Pulmonary artery endothelial cell (primary cell): ENCODE measurements at places on chromosomes 1 and 21. TPM values are rescaled to one million over a fixed set of nuclear protein-coding genes. Genes with fewer than 3 reads are reported as not detected.
A peak's percentile ranks its signal among the peaks of the same experiment; 100 is the strongest.

- DNase-seq = no peak
These were observed 148.5 kb upstream of the CHRM3 start for GRCh38 chr1:239237912-239238311.

DNA sequence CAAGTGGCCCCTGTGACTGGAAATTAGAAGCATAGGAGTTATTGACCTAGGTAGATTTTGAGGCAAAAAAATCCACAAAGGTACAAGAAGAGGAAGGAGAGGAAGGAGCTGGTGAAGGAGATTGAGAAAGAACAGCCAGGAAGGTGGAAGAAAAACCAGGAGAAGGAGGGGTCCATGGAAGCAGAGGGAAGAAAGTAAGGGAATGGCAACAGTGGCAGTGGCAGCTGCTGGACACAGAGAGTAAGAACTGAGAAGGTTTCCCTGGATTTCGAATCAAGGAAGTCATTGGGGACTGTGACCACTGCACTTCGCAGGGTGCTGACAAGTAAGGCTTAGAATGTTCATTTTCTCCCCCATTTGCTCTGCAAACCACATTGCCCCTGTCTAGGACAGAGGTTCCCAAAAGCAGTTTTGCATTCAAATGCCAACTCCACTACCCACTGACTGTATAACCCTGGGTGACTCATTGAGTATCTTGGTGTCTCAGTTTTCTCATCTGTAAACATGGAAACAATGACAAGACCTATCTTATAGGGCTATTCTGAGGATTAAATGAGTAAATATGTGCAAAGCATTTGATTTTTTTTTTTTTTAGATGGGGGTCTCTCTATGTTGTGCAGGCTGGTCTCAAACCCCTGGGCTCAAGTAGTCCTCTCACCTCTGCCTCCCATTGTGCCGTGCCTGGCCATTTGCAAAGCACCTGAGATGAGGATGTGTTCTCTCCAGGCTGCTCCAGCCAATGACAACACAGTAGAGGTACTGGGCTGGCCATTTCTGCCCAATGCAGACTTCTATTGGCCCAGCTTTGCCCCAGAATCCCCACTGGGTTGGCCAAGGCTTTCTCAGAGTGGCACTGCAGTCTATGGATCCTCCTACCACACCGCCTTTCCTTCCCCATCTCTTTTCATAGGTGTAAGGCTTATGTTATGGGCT is 9.3 kb upstream of the CAPN2 start:
- DNase-seq = no peak

DNA sequence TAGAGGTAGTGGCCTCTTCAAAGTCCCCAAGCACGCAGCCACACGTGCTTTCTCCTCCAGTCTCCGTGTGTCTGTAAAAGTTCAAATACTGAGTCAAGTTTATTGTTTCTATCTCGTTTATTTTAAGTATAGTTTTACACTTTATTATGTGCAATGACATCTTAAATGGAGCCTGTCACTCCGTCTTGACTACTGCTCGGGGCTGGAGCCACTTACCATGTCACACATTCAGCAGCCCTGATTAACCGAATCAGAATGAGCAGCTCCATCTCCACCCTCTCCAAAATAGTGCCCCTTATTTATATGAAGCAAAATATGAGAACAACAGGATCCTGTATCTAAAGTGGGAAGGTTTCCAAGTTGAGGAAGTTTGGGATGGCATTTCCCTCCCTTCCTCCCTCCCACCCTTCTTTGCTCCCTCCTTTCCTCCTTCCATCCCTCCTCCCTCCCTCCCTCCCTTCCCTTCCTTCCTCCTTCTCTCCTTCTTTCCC is 201.0 kb downstream of the PBX1 start:
- no peak for DNase-seq

- no peak for DNase-seq
These were observed 2065.7 kb downstream of the MRPL39 start for GRCh38 chr21:23541571-23541970.

DNA sequence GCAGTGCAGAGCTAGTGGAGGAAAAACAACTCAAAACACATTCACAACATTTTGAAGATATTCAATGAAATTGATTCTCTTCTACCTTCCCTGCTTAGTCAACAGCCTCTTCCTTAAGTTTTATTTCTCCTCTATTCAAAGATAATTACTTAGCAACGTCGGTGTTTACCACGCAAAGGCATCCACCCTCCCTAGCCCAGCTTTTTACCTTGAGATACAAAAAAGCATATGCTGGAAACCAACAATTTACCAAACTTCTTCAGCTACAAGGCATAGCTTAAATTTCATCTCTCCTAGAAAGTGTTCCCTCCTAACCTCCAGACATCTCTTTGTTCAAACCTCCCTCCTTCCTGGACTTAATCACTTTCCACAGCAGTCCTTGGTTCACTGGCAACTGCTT is 102.8 kb upstream of the SOD1 start:
- no peak for DNase-seq

GRCh38 chr21:39388811-39389155 is 39.9 kb upstream of the HMGN1 start:
- no peak for DNase-seq

DNA sequence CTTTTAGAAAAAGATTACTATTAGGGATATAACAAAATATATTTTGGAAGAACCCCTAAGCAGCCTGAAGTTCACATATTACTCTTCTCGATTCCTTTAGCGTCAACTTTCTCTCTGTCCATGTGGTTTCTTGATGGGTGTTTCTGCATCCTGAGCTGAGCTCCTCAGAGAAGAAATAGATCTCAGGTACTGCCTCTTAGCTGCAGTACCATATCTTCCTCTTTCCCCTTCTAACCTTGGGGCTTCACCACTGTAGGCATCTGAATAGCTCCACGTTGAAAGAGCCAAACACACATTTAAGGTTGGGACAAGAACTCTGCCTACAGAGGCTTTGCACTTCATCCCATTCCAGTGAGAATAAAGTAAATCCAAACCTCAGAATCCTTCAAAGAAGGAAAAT is 59.2 kb downstream of the SAMSN1 start:
- DNase-seq = no peak

- DNase-seq = no peak
These were observed 65.4 kb upstream of the LYST start for GRCh38 chr1:235932090-235932510.

- peak; percentile 10 for DNase-seq
These were observed 28.4 kb downstream of the TRIM11 start for GRCh38 chr1:228378090-228378872.

DNA sequence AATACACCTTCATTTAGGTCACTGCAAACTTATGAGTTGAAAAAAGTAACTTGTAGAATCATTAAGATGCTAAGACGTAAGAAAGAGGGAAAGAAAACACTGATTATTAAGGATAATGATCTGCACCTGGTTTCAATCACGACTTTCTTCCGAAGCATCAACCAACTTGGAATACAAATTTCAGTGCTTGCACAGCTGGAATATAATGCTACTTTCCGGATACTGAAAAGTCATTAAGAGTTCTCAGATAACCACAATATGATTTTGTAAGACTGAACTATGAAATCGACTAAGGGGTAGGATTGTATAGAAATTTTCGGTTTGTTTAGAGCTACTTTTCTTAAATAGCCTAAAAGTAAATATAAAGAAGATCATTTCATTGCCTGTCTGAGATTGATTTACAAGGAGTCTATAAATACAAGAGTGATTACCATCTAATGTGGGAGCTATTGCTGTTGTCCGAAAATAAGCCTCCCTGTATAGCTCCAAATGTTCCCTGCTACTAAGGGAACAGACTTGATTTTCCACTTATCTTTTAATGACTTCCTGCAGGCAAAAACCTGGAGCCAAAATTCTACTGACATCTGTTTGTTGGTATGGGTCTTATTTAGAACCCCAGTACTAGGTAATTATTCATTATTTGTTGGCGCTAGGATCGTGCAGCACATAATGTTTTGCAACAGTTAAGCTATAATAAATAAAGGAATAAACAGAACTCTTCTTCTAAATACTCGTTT is 673.3 kb downstream of the KCNT2 start:
- DNase-seq = no peak

DNA sequence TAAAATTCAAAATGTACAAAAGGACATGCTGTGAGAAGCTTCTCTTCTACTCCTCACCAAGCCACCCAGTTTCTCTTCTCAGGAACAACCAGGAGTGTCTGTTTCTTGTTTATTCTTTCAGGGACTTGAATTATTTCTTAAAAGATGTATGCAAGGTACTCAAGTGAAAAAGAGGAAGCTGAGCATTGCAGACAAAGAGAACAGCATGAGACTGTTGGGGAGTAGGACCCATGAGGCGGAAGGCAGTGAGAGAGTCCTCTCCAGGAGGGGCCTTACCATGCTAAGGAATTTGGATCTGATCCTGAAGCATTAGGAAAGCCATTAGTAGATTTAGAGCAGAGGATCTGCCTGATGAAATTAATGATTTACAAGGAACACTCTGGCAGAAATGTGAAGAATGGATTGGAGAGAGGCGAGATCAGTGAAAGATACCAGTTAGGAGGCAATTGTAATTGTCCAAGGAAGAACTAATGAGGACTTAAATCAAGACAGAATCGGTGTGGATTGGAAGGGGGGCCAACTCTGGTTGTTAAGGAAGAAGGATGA is 14.7 kb upstream of the SSX2IP start:
- DNase-seq = no peak

- no peak for DNase-seq
These were observed 1.9 kb downstream of the C1orf162 start for GRCh38 chr1:111475701-111476100.

GRCh38 chr1:44020464-44020863 is 10.8 kb downstream of the SLC6A9 start:
- no peak for DNase-seq

- no peak for DNase-seq
These were observed 62.1 kb downstream of the USP24 start for GRCh38 chr1:55153031-55153430.

DNA sequence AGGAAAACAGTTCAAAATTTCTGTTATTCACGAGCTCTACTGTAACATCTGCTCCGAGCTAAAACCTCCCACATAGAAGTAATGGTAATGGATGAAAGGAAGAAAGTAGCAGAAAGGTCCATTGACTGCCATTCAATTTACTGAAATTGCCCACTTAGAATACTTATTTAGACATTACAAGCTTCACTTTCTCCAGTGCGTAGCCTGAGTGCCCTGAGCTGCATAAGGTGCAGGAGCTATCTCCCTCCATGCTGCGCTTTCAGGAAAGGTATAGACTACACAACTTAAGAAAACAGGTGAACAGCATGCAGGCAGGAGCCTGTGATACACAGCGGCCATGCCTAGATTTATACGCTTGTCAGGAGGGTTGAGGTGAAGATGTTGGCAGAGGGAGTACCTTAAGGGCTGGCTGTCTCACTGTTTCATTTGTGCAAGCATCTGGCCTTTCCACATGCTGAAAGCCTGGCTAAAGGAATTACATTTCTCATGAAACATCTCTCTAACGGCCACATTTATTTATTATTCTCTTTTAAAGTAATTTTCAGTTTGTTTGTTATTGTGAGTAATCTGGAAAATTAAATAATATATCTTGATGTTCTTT is 74.7 kb downstream of the RGS18 start:
- no peak for DNase-seq

DNA sequence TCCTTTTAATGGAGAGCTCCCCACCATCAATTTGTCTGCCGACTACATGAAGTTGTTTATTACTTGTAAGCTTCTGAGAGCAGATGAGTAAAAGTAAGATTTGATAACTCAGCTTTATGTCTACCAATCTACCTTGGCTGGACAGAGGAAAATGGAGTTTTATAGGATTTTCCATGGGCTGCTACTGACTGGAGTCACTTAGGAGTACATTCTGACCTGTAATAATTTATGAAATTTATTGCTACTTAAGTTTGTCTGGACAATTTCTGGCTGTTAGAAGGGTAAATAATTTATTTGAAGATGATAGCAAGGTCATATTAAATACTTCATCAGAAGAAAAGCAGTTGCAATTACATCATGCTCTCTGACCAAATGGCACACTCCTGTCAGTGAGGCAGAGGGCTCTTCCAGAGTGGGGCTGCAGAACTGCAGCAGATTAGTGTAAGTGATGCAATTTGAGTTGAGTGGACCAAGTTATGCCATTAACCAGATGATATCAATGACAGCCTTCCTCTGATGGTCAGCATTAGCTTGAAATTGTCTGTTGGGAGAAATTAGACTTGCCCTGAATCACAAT is 736.7 kb upstream of the PTBP2 start:
- no peak for DNase-seq

- DNase-seq = no peak
These were observed 121.6 kb downstream of the NTMT2 start for GRCh38 chr1:170267317-170267716.

- no peak for DNase-seq
These were observed 113.9 kb downstream of the CAPN8 start for GRCh38 chr1:223551610-223552009.

DNA sequence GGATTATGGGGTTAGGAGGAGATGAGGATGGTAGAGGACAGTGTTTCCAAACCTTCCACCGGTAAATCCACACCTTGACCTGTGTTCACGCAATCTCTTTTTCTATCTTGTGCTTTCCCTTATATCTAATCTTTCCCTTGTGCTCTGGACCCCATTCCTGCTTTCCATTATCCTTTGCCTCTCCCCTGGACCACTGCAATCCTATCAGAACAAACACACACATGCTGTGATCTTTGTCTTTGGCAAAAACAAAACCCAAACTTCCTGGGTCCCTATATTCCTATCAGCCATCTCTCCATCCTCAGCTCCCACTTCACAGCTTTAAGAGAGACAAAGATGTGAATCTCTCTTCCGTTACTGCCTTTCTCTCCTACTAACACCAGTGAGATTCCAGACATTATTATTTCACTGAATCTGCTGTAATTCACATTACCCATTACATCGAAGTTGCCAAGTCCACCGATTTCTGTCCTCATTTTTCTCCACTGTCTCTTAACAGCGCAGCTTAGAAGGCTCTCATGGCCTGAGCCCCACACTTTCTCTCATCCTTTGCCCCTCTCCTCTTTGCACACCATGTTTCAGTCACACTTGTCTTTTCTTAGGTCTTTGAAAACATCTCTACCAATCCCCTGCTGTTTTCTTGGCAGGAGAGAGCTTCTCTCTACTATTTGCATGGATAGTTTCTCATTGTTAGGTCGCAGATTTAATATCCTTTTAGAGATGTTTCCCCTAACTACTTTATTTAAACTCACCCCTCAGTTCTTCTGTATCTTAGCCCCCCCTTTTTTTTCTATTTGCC is 230.0 kb upstream of the B3GALT2 start:
- DNase-seq = no peak

COL11A1 gene
- total RNA-seq = not detected in 2 replicates

CHIA gene
- total RNA-seq = not detected in 2 replicates

PRSS38 gene
- total RNA-seq = not detected in 2 replicates

CDC73 gene
- total RNA-seq = 18.1 and 26.1 TPM in 2 replicates

GABPA gene
- 25.5 and 33.8 TPM in 2 replicates for total RNA-seq

SUSD4 gene
- not detected in 2 replicates for total RNA-seq
